ENCODE measurements at places on chromosomes 5 and 9.

DNA sequence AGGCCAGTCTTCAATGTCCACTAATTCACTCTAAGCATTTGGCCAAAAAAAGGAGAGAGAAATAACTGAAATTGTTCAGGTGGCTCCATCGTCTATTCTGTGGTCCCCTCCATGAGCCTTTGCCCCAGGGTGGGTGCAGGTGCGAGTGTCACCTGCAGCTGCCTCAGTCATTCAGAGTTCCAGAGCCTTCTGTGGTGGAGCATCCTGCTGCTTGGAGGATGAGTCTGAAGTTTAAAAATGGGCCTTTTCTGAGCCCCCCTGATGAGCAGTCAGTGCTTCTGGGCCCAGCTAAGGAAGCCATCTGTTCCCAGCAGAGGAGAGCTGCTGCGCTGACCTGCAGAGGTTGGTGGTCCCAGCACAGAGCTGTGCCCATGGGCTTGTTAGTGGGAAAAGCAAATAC lies 48.2 kb downstream of the NDST1 start:
- no peak for DNase-seq

GRCh38 chr5:131258733-131259132 lies 5.1 kb upstream of the CDC42SE2 start:
- no peak for DNase-seq

GRCh38 chr9:14932641-14933040 lies 22.4 kb upstream of the FREM1 start:
- no peak for DNase-seq

DNA sequence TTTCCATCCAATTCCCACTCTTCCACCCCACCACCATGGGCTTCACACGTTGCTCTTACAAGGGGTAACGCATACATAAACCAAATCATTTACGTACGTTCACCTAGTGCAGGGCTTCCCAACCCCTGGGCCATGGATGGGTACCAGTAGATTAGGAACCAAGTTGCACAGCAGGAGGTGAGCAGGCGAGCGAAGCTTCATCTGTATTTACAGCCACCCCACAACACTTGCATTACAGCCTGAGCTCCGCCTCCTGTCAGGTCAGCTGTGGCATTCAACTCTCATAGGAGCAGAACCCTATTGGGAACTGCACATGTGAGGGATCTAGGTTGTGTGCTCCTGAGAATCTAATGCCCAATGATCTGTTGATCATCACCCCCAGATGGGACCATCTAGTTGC lies 82.3 kb downstream of the CEMIP2 start:
- DNase-seq, result no peak

GRCh38 chr9:389758-390157 lies 175.1 kb downstream of the DOCK8 start:
- DNase-seq, result no peak

- DNase-seq, result no peak
These were observed 14.9 kb downstream of the BTNL9 start for GRCh38 chr5:181054871-181055459.

- DNase-seq, result no peak
These were observed 97.6 kb downstream of the ARSB start for GRCh38 chr5:78887384-78888118.

DNA sequence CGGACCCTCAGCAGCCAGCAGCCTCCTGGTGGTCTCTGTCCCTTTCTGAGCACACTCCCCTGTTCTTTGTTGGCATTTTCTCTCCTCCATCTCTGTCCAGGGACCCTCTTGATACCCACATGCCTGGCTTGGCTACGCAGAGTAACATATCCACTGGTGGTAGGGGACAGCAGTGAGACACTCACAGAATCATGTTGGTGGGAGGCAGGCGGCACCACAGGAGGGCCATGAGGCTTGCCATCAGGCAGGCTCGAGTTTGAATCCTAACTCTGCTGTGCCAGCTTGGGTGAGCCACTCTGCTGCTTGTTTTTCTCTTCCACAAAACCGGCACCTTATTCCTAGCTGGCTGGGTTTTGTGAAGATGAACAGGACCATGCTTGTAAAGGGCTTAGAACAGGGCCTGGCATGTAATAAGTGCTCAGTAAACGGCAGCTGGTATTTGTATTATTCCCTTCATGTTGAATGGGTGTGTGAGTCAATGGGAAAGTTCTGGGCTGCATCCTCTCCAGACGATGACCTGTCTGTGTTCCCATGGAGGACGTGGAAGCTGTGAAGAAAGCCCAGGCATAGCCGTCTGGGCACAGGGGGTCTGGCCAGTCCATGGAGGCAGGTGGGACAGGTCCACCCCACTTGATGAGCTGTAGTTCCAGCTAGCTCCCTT lies 2.3 kb downstream of the COL27A1 start:
- DNase-seq, result no peak

GRCh38 chr9:75960551-75960950 lies 70.1 kb downstream of the PCSK5 start:
- no peak for DNase-seq

- DNase-seq, result no peak
These were observed 12.8 kb downstream of the GOLGA1 start for GRCh38 chr9:124928116-124928515.

DNA sequence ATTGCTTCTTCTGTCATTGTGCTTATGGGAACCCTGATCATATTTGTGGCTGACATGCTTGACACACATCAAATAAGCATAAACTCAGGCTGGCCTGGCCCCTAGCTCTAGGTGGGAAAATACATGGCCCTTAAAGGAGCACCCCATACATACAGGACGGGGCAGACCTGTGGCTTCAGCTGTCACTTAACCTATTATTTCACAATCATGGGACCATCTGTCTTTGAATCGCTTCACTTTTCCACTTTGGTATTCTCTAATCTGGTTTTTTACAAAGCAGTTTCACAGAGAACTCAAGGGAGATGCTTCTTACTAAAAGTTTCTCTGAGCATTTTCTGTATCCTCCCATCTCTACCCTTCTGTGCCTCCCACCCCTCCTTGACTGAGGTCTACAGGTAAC lies 34.6 kb upstream of the LRRTM2 start:
- DNase-seq, result no peak

GRCh38 chr9:98775831-98776441 lies 20.4 kb downstream of the ANKS6 start:
- DNase-seq, result no peak

GRCh38 chr5:181176254-181176952 lies 28.6 kb downstream of the TRIM7 start:
- DNase-seq, result no peak

DNA sequence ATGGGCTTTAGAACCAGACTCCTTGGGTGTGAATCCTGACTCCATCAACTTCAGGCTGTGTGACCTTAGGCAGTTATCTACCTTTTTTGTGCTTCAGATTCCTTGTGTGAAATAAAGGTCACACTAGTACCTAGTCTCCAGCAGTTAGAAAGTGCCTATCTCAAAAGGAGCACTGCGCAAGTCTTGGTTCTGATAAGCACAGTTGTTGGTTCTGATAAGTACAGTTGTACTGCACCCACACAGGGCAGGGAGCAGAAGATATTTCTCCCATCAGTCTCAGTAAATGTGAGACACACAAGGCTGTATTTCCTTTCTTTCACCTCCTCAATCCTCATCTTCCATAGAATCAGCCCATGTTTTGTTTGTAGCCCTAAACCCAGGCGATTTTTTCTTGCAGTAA lies 116.6 kb upstream of the DPYSL3 start:
- no peak for DNase-seq

DNA sequence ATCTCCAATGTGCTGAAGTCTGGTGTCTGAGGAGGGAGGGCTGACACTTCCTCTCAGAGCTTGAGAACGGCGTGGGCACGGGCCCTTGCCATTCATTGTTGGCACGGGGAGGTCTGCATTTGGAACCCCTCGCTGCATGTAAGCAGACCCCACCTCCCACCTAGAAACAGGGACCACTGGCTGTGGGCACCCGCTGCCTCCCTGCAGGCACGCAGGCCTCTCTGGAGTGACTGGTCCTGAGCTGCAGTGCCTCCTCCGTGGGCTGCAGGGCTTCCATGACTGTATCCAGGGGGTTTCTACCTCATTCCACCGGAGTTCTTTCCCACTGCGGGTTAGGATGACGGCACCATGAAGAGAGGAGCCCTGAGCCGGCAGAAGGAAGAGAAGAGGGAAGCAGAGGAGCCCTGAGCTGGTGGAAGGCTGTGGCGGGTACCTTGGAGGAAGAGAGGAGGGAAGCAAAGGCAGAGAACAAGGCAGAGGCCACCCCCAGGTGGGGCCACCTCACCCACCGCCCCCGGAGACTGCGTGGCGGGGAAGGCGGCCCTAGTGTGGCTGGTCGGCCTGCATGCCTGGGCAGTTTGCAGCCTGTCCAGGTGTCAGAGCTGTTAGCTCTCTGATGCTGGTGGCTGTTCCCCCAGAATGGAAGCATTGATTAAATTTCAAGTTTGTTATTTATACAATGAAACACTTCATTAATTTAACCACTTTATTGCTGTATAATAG lies 74.9 kb upstream of the CACNA1B start:
- no peak for DNase-seq

- no peak for DNase-seq
These were observed 6.5 kb upstream of the PTGES start for GRCh38 chr9:129759319-129759718.

DNA sequence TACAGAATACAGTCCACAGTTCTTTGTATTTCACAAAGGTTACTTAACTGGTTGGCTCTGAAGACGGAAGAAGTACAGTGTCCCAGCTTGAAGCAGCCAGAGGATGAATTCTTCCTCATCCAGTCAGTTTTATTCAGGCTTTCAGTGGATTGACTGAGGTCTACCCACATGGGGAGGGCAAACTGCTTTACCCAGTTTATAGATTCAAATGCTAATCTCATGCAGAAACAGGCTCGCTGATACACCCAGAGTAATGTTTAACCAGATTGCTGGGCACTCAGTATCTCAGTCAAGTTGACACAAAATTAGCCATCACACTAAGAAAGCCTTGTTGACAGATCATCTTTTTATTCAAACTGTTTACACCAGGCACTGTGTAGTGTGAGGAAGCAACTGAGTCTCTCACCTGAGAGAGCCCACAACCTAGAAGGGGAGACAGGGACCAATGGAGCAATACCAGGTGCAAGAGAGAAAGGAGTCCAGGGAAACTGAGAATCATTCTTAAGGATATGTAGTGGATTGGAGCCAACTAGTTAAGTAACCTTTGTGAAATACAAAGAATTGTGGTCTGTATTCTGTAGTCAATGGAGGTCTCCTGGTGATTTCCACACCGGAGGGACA lies 15.9 kb downstream of the LRRC70 start:
- no peak for DNase-seq

- DNase-seq, result no peak
These were observed 24.7 kb upstream of the MTAP start for GRCh38 chr9:21777701-21778100.

GRCh38 chr5:171295299-171295698 lies 13.7 kb upstream of the TLX3 start:
- no peak for DNase-seq

GRCh38 chr9:87959916-87960581 lies 14.3 kb downstream of the CDK20 start:
- no peak for DNase-seq
